ENCODE measurements at places on chromosomes 5 and 9. TPM values are rescaled to one million over a fixed set of nuclear protein-coding genes. Genes with fewer than 3 reads are reported as not detected.

DNA sequence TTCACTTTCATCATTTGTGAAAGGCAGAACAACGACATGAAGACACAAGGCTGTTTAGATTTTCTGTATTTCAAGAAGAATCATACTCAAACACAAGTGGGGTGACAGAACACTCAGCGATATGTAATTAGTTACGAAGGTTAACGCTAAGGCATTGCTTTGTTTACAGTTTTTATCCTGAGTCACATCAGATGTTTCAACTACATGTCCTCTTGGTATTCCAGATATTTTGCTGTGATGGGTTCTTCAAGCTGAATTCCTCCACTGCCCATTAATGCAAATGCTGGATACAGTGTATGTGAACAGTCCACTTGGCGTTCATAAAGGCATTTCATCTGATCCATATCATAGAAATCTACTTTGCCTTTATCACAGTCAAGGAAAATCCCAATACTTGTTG is 43.4 kb downstream of the TRIM36 start:
- no peak for DNase-seq

DNA sequence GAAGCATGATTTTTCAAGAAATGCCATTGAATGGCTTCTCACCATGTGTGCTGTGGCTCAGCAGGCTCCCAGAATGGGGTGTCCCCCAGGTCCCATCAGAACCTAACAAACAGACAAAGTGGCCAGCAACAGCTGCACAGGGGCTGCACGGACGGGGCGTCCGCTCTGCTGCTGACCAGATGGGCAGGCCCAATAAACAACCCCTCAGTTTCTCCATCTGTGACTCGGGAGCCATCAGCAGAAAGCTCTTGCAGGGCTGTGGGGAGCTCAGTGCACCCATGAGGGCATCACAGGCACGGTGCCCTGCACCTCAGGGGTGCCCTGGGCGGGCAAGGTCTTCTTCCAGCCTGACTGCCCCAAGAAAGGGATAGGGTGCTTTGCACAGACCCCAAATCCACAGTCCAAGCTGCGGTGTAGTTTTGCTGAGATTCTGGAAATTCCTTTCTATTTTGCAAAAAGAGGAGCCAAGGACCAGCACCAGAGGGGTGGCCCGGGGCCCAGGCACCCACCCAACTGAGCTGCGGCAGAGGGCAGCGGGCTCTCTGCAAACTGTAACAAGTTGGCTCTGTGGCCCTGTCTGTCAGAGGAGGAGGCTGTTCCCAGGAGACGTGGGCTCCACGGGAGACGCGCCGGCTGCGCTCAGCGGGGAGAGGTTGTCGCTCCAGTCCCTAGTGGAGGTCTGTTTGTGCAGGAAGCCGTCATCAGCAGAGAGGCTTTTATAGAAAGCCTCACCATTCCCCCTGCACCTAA is 138.7 kb upstream of the PPP1R26 start:
- no peak for DNase-seq

- DNase-seq, result no peak
These were observed 13.0 kb downstream of the F2R start for GRCh38 chr5:76728965-76729364.

DNA sequence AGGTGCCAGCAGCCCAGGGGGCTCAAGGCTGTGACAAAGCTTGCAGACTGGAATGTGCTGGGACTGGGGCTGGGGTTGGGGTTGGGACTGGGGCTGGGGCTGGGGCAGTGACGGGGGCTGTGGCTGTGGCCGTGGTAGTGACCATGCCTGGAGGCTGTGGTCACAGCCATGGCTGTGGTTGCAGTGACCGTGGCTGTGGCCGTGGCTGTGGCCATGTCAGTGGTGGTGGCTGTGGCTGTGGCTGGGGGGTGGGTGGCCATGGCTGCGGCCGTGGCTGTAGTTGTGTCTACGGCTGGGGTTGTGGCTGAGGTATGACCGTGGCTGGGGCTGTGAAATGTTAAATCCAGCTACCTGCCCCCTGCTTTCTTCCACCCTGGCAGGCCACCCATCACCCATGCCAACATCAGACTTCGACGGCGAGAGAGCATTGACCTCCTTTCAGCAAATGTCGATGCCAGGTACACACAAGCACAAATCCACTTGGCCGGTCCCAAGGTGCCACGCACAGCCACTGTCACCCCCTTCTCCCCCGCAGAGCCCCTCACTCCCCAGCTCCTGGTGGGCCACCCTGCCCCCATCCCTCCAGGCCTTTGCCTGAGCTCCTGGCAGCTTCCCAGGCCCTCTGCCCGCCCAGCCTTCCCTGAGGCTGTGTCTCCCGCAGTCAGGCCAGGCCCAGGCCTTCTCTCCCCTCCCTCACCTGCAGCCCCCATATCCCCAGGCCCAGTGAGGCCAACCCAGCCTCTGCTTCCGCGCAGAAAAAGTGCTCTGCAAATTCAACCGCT is 15.3 kb downstream of the LCN9 start:
- DNase-seq, result no peak

Gene WWC1
- total RNA-seq, result 6.1 TPM

Data from M059J (cell line).